ENCODE measurements at places on chromosomes 4 and X.

- no peak for DNase-seq
Observed at GRCh38 chr4:66489783-66490452, 819.6 kb upstream of the EPHA5 start.

DNA sequence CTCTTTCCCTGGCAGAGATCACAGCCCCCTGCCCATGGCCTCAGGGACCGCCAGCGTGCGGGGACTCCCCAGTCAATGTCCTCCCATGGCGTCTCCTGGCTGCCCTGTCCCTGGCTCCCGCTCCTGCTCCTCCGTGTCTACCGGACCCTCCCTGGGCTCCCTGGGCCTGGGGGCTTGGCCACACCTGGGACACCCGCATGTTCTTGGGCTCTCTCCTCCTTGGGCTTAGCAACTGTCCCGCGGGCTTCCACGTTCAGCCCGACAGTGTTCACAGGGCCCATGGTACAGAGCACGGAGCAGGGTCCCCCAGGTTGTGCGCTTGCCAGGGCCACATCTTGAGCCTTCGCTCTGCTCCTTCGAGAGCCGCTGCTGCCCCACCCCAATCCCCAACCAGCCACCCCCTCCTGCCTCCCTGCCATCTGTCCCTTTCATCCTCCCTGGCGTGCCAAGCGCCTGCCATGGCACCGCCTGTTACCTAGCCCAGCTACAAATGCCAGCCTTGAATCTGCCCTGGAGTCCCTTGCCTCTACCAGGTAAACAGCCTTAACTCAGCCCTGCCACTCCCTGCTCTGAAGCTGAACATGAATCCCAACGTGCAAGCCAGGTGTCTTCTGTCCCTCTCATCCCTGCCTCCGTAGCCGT lies 3.9 kb downstream of the AVPR2 start:
- DNase-seq = no peak

DNA sequence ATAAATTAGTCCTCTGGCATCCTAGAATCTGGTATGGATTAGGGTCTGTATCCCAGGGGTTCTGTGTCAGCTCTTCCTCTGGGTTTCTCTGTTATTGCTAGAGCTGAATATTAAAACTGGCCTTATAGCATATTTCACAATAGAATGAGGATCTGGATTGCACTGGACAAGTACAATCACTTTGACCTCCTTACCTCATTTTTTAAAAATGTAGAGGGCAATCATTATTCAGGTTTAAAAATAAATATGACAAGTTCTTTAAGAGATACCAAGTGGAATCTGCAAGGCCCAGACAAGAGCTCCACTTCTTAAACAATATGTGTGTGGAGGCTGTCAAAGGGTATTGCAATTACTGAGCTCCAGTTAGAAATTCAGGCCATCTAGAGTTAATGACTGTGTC lies 1.4 kb downstream of the PALLD start:
- no peak for DNase-seq

DNA sequence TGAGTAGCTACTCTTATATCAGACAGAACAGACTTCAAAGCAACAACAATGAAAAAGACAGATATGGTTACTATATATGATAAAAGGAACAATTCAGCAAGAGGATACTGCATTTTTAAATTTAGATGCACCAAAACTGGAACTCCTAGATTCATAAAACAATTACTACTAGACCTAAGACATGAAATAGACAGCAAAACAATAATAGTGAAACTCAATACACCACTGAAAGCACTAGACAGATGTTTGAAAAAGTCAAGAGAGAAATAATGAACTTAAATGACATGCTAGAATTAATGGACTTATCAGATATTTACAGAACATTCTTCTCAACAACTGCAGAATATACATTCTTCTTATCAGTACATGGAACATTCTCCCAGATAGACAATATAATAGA lies 99.5 kb upstream of the ITM2A start:
- DNase-seq = no peak

- DNase-seq = no peak
Observed at GRCh38 chrX:105495376-105495775, 274.9 kb upstream of the TEX13A start.

DNA sequence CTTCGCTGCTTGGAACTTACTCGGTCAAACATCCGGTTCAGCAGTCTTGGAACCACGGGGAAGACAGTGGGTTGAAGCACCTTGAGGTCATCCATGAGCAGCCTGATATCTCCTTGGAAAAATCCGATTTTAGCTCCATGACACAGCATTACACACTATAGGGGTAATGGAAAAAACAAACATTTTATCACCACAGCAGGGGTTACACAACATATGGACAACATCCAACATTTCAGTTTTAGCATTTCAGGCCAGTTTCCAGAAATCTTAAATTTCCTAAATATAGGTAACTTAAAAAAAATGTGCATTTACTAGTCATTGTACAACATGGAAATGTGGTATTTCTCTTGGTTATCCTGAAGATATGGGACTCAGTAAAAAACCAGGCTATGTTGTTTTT lies 34.4 kb upstream of the CENPU start:
- no peak for DNase-seq

DNA sequence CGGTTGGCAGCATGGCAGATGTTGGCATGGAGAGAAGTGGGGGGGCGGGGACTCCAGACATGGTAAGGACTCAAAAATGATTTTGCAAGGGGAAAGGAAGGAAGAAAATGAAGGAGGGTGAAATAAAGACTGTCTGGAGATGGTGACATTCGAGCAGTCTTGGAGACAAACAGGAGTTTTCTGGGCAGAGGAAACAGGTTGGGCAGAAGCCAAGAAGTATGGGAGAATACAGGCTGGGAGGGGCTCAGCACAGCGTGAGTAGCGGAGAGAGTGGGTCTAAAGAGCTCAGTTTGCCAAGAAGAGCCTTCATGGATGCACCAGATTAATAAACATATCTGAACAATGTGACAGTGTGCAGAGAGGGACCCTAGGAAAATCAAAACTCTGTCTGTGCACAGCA lies 13.3 kb upstream of the CRMP1 start:
- no peak for DNase-seq

DNA sequence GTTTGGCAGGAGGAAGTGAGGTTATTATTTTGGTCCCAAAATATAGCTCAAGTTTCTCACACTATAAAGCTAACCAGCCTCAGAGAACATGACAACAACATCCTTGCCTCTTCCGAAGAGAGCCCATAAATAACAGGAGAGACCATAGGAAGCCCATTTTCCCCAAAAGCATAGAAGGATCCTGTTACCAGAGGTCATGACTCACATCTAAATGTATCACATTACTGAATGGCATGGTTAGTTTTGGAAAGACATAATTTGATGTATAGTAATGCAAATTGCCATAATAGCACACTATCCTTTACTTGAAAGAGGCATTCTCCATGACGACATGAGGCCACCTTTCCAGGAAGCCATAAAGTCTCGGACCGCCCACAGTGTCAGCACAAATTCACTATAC lies 238.8 kb upstream of the GRIA3 start:
- no peak for DNase-seq

GRCh38 chr4:150256225-150256620 lies 178.0 kb downstream of the DCLK2 start:
- DNase-seq = no peak

- no peak for DNase-seq
Observed at GRCh38 chr4:9812501-9813340, 31.3 kb downstream of the DRD5 start.

GRCh38 chr4:167509551-167509950 lies 275.3 kb upstream of the SPOCK3 start:
- no peak for DNase-seq

DNA sequence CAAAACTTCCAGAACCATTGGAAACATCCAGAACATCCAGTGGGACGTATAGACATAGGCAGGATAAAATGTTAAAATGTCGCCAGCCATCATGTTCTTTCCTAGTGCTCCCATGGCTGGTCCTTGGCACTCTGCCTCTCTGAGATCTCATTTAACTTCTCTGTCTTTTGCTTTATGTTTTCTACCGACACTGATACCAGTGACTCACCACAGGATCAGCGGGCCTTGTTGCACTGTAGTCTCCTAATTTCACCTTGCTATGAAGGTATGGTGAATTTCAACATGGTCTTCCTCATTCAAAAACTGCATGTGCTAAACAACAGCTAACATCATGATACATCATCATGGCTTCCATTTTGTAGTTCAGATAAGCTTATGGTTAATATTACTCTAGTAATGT lies 521.0 kb upstream of the IGFBP7 start:
- DNase-seq = no peak

DNA sequence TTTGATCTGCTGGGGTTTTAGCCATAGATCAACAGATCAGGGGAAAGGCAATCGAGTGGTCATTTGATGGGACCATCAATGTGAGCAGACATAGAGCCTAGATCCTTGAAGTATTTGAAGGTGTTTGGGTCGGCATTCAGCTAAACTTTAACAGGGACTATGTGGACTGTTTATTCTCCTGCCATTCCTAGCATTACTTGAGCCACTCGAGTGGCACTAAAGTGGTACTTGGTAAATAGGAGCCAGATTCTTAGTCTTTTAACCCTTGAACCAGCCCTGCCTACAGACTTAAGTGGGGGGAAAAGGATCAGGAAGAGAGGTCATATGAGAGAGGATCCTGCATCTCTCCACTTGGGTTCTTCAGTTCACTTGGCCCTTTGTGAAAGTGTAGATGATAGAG lies 3.8 kb downstream of the MSN start:
- DNase-seq = no peak

- DNase-seq = no peak
Observed at GRCh38 chr4:41542526-41543275, 4.7 kb downstream of the LIMCH1 start.

DNA sequence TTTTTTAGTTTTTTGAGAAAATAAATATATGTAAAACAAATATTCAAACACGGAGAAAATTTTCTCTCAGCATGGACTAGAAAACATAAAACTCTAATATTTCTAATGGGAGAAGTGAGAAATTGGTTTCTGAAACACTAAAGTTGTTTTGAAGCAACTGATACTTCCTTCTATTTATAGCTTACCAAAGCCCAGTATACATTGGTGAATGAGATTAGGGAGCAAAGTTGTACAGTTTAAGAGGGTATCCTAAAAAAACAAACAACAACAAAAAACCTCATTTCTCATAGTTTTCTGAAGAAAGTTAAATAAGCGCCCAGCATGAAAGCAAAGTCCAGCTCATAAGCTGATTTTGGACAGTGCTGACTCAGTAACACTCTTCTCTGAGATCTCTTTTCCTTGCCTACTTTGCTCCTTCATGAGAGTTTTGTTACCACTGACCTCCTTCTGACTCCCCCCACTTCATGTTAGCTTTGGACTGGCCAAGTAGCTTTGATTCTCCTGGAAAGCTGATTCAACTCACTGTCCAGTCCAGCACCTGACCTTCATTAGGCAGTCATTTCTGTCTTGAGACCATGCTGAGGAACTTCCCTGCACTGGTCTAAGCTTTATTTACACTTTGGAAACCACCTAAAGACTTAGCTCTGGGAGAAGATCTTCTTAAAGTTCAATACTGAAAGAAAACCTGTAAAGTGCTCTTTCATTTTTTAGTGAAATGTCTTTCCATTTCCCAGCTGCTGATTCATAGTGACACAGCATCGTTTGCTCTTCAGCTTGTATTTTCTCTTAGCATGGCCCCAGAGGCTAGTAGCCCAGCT lies 21.8 kb upstream of the P2RY10 start:
- no peak for DNase-seq

- DNase-seq = no peak
Observed at GRCh38 chr4:99120501-99120900, 23.6 kb downstream of the ADH4 start.

Data from activated naive CD4-positive, alpha-beta T cell treated with Interleukin-2 at 50 U/mL for 16 hours (primary cell).